ENCODE measurements at places on chromosomes 13 and 19. TPM values are rescaled to one million over a fixed set of nuclear protein-coding genes. Genes with fewer than 3 reads are reported as not detected.
A peak's percentile ranks its signal among the peaks of the same experiment; 100 is the strongest.

DNA sequence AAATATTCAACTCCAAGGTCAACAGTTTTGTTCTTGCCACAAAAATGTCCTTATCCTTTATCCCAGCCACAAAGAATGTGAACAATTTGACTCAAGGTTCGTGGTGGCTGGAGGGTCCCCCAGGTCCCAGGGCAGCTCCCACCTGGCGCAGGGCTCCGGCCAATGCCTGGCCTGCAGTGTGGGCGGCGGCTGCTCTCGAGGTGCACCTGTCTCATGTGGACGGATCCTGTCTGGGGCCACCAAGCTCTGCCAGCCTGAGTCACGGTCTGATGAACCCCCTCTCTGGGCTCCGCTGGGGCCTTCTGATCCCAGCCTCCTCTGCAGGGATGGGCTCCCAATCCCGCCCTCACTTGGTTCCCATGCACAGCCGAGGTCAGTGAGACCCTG, 49.4 kb downstream of the GAS6 start:
- DNase-seq, result no peak

DNA sequence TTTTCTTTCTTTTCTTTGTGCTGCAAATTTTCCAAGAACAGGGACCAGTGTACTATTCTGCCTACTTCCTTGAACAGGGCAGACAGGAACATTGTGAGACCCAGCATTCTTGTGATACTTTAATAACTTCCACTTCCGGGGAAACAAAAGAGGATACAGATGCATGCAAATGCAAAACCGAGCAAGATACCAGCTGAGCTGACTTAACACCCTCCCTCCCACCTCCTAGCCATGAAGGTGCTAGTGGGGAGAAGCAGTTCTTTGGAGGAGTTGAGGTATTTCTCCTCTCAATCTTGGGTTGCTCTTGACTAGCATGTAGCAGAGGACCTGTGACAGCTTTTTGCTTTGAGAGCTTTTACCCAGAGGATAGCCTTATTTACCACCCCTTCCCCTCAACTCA, 111.2 kb downstream of the KLF5 start:
- DNase-seq, result no peak

DNA sequence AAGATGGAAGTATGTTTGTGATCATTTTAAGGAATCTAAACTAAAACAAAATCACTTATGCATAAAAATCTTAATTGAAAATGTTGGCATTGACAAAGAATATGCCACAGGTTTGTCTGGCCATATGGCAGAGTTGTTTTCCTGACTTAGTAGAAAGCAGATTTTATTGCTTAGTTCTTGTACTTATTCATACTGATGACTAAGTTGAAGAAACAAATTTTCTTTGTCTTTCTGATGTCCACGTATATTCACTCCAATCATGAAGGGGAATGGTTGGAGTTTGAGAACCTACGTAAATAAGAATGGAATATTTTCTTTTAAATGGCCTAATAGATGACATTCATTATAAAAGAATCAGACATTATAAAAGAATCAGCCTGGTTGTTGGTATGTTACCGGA, 8.0 kb upstream of the GPC6 start:
- DNase-seq, result no peak

DNA sequence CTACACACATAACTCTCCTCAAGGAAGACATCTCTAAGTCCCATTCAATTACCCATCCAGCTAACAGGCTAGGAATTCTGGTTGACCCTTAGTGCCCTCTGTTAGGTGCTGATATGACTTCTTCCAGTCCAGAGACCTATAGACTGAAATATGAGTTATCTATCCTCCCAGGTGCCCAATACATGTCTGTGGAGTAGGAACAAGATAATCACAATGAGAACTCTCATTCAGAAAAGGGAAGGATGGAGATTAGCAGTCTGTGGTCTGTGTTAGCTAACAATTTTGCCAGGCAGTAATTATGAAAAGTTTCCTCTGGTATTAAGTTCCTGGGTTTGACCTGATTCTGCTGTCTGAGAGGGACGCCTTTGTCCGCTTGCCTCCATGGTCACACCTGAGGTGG, 44.2 kb upstream of the SLAIN1 start:
- DNase-seq, result no peak

- no peak for DNase-seq
Measured at GRCh38 chr19:2691951-2692350, 10.5 kb downstream of the GNG7 start.

GRCh38 chr19:29547361-29547960, 21.7 kb downstream of the VSTM2B start:
- DNase-seq, result no peak

DNA sequence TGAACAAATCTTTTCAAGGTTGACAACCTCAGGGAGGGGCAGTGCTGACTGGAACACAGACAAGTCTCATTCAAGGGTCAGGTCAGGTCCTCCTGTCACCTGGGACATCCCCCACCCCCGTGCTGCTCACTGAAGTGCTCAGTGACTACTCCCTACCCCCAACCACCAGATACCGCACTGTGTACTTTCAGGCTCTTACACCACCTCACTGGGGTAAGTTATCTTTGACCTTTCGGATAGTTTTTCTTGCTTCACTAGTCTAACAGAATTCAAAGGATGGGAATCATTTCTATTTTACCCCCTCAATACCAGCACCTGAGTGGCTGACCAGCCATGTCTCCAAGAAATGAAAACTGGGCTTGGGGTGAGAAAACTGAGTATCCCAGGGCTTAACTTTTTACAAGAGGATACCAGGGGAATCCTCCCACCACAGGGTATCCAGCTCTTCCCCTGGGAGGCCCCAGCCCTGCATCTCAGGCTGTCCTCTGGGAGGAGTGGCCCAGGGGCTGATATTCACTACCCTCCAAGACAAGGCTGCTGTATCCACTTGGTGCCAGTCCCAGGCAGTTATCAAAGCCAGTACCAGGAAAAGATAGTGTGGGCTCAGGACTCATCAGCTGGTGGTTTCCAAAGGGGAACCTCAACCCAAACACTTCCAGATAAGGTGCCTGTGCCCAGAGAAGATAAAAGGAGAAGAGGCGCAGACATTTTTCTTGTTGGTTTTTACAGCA, 2.1 kb downstream of the ZNF563 start:
- DNase-seq, result peak; percentile 61

PODNL1 gene
- total RNA-seq, result not detected

ZNF235 gene
- 5.3 TPM for total RNA-seq

- no peak for DNase-seq
Measured at GRCh38 chr13:74973935-74974879, 507.8 kb downstream of the TBC1D4 start.

SHKBP1 gene
- 11.0 TPM for total RNA-seq

KLK11 gene
- total RNA-seq, result 0.25 TPM

DNA sequence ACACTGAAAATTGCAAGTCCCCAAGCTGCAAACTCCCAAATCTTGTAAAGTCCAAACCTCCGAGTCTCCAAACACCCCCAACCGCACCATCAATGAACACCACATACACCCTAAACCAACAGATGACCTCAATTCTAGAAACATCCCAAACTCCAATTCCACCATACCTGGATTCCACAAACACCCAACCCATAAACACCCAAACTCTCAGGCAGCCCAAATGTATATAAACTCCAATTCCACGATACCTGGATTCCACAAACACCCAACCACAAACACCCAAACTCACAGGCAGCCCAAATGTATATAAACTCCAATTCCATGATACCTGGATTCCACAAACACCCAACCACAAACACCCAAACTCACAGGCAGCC, 470 bp downstream of the C3 start:
- DNase-seq, result no peak

FXYD1 gene
- total RNA-seq, result 20.3 TPM

DNA sequence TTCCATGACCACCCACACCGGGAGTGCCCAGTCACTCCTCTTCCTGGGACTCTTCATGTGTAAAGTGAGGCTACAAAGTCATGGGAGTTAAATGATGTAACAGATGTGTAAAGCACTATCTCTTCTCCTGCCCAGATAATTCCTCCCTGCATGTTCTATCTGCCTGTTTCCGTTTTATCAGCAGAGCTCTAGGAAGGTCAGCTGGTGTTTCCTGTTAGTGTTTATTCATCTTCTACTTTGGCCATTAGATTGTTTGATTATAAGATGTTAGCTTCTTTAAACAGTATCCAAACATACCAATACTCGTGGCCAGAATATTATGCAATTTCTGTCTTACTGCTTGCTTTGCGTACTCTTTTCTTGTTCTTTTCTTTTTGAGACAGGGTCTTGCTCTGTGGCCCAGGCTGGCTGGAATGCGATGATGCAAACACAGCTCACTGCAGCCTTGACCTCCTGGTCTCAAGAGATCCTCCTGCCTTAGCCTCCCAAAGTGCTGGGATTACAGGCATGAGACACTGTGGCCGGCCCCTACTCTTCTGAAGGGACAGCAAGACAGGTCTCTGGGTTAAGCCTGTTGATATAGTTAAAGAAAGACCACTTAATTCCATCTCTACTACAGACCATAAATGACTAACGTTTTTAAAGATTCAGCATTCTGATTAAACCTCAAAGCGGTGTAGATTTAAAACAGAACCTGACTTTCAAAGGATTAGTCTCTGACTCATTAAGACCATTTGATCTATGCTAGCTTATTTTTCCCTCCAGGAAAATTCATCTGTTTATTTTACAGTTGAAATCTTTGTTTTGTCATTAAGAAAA, 97.4 kb upstream of the AKAP11 start:
- DNase-seq, result no peak

DNA sequence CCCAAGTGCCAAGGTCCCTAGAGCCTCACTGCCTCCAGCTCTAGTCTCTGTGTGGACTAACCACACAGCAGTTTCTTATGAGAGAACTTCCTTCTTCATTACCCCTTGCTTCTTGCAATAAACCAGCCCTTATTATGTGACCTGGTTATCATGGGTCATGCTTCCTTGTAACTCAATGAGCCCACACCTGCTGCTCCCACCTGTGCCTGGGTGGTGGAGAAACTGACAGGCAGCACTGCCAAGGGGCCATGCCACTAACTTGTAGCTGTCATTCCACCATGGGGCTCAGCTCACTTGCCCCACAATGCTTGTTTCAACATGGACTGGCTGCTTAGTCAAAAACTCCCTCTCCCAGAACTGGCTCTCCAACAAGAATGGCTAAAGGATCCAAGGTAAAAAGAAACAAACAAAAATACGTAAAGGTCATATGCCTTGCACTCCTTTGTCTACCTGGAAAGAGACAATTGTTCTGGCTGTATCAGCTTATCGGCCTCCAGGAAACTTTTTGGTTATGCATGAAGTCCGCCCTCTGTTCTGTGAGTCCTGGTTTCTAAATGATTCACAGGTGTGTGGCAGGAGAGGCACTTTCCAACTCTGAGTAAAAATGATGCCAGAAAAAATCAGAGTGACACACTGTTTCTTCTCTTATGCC, 446.4 kb downstream of the COG6 start:
- no peak for DNase-seq

DNA sequence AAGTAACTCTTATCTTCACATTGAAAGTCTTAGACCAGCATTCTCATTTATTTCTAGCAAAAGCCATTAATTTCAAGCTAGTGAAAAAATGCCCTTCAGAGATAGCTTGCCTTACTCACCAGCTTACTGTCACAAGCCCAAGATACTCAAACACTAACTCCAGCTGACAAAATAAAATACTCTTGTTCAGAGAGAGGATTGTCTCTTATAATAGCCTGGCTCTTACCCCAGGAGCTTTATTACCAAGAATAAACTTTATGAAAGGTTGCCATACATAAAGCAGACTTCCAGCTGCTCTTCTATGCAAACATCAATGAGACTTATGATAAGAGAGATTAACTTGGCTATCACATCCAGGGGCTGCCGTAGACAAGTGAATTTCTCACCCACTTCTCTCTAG, 53.6 kb downstream of the XPO4 start:
- no peak for DNase-seq

DNA sequence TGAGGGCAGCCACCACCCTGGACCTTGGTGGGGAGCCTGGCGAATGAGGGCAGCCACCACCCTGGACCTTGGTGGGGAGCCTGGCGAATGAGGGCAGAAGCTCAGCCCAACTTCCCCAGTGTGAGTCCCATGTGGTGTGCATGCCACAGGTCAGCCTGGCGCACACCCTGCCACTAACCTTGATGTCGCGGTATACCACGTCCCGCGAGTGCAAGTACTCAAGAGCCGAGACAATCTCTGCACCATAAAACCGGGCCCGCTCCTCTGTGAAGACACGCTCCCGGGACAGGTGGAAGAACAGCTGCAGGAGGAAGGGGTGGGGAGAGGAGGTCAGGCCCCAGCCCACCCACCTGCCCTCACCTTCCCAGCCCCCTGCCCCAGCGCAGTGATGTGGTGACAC, 11.3 kb upstream of the CCNP start:
- no peak for DNase-seq

DNA sequence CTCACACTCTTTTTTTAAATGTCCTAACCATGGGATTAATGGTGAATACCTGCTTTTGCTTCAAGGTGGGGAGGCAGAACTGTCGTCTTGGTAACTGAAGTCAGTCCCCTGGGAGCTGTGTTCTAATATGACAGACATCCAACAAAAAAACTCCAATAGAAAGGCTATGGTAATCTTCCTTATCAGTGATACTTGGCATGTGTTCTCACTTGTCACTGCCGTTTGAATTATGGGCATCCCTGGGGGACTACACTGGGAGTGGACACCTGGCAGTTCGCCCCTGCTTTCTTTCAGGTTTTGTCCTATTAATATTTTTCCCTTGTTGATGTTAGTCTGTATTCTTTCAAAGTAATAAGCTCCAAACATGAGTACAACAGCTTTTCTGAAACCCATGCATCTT, 252.6 kb downstream of the SLITRK5 start:
- DNase-seq, result no peak

CRLF1 gene
- 1.6 TPM for total RNA-seq

DNA sequence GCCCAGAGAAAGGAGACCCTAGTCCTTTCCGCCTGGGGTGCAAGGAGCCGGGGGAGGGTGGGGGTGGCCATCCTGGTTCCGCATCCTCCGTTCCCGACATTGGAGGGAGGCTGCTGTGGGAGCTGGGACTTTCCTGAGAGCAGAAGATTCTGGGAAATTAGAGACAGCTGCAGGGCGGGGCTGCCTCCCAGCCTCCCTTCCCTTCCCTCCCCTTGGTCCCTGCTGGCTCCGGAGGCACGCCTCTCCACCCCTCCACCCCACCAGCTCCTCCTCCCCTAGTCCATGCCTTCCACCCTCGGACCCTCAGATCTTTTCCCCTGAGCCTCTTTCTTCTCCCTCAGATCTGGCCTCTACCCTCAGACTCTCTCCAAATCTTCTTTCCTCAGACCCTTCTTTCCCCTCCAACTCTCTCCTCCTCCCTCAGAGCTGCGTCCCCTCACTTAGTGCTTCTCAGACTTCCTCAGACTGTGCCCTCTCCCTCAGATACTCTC, 3.1 kb upstream of the BCL3 start:
- no peak for DNase-seq

GRCh38 chr13:84131249-84131648, 249.0 kb upstream of the SLITRK1 start:
- DNase-seq, result no peak

- DNase-seq, result no peak
Measured at GRCh38 chr13:99467764-99468163, 33.5 kb upstream of the TM9SF2 start.

DNA sequence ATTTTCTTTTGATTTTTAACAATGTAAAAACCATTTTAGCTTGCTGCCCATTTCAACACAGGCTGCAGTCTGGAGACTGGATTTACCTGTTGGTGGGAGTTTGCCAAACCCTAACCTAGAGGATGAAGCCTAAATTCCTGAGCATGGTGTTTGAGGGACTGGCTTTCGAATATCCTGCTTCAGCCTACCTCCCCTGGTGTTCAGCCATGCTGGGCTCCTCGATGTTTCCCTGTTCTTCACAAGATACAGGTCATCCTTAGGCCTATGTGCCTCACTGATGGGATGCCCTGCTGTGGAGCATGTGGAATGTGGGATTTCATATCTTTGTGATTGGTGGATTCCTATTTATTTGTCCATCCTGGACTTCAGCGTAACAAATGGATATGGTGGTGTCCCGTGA, 20.4 kb upstream of the ERCC5 start:
- DNase-seq, result no peak

PLEKHJ1 gene
- total RNA-seq, result 22.2 TPM

GRCh38 chr13:112124141-112124540, 57.2 kb downstream of the SOX1 start:
- DNase-seq, result no peak
